ENCODE measurements at places on chromosomes 2 and 18. TPM values are rescaled to one million over a fixed set of nuclear protein-coding genes. Genes with fewer than 3 reads are reported as not detected.

GNAL gene
- 0.24 TPM for total RNA-seq

ATG16L1 gene
- 36.9 TPM for total RNA-seq

- DNase-seq = no peak
These were observed 37.6 kb downstream of the SDC1 start for GRCh38 chr2:20187331-20187730.

- DNase-seq = no peak
These were observed 17.3 kb downstream of the RAB1A start for GRCh38 chr2:65112633-65113032.

DNA sequence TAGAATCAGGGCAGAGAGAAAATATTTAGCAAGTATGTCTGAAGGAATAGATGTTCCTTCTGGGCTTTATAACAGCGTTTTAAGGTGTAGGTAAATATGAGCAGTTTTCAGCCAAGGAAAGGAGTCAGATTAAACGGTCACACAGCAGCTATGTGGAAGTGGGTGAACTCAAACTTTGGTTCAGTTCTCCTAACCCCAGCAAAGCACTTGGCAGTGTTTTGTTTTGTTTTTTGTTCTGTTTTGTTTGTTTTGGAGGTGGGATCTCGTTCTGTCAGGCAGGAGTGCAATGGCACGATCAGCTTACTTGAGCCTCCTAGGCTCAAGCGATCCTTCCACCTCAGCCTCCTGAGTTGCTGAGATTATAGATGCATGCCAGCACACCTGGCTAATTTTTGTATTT, 24.6 kb downstream of the TANC1 start:
- DNase-seq = no peak

- DNase-seq = no peak
These were observed 4.4 kb upstream of the NEU4 start for GRCh38 chr2:241804326-241805229.

- no peak for DNase-seq
These were observed 6.5 kb upstream of the VPS54 start for GRCh38 chr2:64025741-64026140.

GRCh38 chr2:41698678-41699422, 349.0 kb upstream of the PKDCC start:
- no peak for DNase-seq
